ENCODE measurements at places on chromosomes 1 and 21.

- DNase-seq: no peak
Measured at GRCh38 chr1:206693029-206693428, 8.3 kb downstream of the MAPKAPK2 start.

DNA sequence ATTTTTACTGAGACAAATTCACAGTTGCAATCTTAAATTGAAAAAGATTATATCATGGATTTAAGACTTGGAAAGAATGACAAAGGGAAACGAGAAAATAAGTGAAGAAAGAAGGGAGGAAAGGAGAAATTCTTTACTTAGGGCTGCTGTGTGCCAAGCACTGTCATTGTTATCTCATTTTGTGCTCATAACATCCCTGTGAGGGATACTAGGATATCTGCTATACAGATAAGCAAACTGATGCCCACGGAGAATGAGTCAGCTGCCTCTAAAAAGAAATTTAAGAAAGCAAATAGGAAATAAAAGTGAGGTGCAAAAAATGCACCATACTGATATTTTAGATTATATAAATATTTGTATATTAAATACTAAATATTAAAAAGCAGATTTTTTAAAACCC, 183.6 kb upstream of the NR5A2 start:
- no peak for DNase-seq

- no peak for DNase-seq
Measured at GRCh38 chr1:237444120-237444790, 402.3 kb downstream of the RYR2 start.

DNA sequence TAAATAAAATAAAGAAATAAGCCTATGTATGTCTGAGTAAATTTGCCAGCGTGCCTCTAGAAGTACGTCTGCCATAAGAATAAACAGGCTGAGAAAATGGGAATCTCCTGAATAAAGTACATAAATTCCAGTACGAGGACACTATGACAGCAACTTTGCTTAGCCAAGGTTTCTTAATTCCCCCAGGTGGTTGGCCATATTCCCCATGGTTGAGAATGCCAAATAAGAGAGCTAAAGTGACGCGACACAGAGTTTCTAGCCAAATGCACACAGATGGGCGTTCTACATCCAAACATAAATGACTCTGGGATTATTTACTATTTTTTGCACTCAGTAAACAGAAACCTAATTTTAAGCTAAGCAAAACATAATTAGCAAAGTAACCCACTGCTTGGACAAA, 19.5 kb downstream of the KCNH1 start:
- DNase-seq: no peak

DNA sequence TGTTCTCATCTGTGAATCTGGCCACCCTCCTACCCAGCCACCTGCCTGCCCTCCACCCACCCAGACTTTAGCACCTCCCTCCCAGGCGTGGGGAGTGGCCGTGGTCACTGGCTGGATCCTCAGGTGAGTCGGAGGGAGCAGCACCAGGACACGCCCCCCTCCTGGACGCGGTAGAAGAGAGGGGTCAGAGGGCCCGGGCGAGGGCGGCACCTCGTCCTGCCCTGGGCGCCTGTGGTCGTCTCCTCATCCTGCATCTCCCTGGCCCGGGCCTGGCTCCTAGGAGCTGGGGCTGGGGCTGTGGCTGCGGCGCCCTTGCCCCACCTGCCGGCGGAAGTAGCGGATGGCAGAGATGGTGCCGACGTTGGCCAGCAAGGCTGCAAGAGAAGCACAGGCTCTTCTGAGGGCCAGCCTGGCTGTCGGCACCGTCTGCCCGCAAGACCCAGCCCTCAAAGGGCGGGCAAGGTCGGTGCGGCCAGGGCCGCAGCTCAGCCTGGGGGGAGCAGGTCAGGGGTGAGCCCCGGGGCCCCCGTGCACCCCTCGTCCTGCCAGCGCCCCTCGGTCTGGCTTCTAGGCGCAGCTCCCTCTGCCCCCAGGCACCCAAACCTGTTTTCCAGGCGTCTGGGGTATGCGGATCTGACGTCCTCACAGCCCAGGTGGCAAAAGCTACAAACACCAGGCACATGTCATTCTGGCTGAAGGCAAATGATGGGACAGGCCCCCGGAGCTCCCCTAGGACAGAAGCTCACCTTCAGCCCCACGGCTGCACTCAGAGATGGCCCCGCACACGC, 5.8 kb downstream of the PERM1 start:
- DNase-seq: peak; percentile 53

DNA sequence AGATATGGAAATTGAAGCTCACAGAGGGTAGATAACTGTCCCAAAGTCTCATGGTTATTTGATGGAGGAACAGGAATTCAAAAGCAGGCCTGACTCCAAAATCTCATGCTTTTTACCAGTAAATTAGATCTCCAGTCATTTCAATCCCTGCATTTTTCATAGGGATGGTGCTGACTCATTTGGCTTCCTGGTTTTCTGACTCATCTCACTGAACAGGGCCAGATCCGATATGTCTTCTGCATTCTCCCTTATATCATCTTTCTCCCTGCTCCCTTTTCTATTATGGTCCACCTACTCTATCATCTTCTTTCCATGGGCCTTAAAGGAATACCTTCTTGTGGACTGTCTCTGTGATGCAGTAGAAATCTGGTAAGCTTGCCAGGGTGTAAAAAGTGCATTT, 187.2 kb downstream of the FGGY start:
- no peak for DNase-seq

GRCh38 chr1:223519116-223519515, 125.9 kb downstream of the CCDC185 start:
- no peak for DNase-seq

DNA sequence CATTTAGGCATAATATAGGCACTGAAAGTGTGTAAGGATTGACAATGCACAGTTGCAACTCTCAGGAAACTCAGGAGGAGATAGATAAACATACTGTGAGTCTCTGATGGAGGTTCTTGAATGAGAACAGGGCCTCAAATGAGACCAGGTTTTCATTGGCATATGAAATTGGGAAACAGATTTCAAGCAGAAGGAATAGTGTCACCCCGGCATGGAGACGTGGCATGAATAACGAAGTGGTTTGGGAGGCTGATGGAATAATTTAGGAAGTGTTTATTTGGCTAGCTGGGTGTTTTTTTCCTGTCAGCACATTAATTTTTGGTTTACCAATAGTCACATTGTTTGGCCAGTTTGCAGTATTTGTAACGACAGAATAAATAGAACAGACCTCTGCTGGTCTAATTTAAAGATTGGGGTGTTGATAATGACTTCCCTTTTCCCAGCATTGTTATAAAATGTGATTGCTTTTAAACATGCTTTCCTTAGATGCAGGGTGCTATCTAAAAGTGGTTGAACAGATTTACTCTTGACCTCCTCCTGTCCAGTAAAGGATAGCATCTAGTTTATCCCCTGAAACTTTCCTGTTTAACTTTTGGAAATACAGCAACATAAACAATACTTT, 132.0 kb downstream of the C1orf21 start:
- no peak for DNase-seq

Data from activated CD8-positive, alpha-beta memory T cell treated with anti-CD3 and anti-CD28 coated beads for 1 hour (primary cell).